ENCODE measurements at places on chromosomes 1 and 21.
A peak's percentile ranks its signal among the peaks of the same experiment; 100 is the strongest.

DNA sequence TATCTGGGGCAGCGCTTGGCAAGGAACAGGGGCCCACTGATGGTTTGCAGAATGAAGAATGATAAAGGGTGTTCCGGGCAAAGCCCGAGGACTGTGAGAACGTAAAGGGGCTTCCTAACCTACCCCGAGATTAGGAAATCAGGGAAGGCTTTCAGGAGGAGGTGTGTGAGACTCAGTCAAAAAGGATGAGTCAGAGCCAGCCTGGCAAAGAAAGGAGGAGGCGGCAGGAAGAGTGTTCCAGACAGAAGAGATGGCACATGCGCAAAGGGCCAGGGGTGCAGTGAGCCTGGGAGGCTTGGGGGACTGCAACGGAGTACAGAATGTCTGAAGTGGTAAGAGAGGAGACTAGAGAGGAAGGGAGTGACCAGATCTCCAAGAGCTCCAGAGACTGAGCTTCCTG lies 70.3 kb downstream of the RAP1GAP start:
- no peak for DNase-seq

DNA sequence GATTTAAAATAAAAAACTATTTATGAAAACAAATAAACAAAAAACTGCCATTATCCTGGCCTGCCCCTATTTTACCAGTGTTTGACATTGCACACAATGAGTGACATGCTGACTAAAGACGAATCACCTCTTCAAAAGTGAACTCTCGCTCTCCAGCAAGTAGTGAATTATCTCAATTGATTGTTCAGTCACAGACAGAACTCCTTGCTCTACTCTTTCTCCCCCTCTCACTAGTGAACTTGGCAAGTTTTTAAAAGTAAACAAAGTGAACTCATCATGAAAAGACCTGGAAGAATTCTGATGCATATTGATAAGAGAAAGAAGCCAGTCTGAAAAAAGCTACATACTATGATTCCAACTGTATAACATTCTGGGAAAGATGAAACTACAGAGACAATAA lies 4.7 kb upstream of the C1orf52 start:
- no peak for DNase-seq

DNA sequence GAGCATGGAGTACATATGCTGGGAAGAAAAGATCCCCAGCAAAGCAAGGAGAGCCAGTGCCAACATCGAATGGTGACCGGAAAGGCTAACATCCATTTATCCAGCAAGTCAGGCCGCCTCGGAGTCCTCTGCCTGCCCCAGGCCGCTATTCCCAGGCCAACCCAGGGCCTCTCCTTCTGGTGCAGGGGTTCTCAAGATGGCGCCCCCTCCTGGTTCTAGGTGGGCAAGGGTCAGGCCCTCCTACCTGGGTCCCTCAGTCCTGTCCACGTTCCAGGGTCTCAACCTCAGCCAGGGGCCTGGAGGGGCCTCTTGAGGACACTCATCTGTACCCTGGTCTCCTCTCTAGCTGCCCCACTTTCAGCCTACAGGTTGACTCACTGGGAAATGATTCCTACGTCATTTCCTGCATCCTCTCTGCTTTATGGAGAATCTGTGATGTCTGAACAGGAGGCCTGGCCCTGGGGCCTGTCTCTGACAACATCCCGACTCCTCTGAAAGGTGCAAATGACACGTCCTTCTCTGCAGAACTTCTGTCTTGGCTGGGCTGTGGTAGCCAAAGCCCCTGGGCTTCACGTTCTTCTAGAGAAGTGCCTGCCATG lies 145.3 kb downstream of the PSMG1 start:
- DNase-seq, result no peak

DNA sequence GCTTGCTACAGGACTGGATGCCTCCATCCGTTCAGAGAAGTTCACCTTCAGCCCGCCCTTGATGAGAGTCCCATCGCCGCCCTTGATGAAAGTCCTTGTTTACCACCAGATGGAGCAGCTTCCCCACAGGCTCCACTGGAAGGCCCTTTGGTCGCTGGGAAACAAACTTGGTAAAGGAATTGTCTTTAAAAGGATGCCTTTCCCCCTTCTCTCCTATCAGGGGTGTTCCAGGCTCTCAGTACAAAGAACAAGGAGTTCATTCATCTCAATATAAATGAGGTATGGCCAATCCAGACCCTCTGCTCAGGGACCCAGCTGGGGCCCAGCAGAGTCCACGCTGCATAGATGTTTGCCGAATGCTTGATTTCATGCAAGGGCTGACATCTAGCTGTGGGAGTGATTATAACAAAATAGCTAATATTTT lies 50.8 kb downstream of the CAPN9 start:
- peak; percentile 59 for DNase-seq

GRCh38 chr1:209989525-209989924 lies 51.5 kb downstream of the SYT14 start:
- DNase-seq, result no peak

All from left ventricle myocardium superior (tissue), 1 donor.